Activated naive CD4-positive, alpha-beta T cell treated with Interleukin-2 at 50 U/mL for 16 hours (primary cell): ENCODE measurements at places on chromosomes 1 and 21.
A peak's percentile ranks its signal among the peaks of the same experiment; 100 is the strongest.

GRCh38 chr1:245160741-245161400 is 6.1 kb downstream of the KIF26B start:
- DNase-seq = no peak

DNA sequence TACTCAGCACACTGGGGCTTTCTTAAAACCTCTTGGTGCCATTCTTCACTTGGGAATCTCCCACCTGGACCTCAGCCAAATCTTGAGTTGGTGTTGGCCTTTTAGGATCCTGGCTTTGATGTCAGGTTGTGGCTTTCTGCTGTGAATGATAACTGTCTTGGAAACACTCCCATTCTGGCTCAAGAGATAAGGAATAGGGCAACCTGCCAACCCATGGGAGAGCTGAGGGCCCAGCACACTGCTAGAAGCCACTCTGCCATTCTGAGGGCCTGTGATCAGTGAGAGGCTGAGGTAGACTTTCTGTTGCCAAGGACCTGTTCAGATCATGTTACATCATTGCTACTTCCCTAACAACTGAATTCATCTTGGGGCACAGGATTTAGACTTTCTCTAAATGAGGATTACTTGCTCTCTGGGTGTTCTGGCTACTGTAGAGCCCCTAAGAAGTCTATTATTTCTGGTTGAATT is 45.8 kb downstream of the TTC39A start:
- DNase-seq = no peak

DNA sequence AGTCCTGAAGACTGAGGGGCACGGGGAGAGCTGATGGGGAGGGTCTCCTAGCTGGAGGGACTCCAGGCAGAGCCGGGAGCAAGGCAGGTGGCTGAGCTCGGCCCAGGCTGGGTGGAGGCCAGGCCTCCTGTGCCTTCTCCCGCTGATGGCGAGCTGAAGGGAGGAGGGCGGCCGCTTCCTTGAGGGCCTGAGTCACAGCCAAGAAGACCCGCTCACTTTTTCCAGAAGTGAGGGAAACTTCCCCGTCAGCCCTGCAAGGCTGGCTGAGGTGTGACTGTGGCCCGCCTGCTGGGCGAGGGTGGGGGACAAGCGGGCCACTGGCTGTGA is 1.7 kb upstream of the VWA1 start:
- DNase-seq = peak; percentile 54

DNA sequence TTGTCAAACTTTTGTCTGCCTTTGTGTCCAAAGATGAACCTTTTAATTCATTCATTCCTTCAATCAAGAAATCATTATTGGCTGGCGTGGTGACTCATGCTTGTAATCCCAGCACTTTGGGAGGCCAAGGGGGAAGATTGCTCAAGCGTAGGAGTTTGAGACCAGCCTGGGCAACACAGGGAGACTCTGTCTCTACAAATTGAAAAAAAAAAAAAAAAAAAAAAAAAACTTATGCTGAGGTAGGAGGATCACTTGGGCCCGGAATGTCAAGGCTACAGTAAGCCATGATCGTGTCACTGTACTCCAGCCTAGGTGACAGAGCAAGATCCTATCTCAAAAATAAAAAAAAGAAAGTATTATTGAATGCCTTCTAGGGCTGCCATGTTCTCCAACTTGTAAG is 51.3 kb upstream of the CXADR start:
- no peak for DNase-seq

DNA sequence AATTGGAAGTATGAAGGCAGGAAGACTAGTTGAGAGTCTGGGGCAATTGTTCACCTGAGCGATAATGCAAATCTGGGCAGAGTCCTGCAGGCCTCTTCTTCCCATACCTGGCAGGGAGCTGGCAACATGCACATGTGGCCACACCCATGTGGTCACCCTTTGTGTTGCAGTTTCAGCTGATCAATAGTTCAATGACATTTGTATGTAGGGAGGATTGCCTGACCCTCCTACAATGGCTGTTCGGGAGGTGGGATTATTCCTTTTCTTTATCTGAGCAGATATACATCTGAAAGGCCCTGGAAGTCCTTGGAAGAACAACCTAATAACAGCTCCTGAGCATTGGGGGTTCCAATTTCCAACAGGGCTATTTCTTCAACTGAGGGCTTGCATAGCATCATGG is 15.2 kb upstream of the TRIM45 start:
- no peak for DNase-seq

DNA sequence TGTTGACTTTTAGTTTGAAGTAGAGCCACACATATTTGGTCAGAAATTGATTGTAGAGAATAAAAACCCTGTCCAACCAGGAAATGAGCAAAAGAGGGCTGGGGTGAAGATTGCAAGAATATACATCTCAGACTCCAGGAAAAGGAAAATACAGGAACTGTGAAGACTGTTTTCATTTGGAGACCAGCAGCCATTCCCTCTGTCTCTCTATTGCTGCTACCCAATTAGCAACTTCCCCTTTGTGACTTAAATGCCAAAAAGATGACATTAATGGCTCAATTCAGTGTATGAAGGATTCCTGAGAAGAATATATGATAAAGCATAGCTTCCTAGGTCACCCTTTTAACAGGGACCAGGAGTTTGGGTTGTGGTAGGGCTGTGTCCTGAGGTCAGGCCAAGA is 31.6 kb upstream of the CEP350 start:
- no peak for DNase-seq

DNA sequence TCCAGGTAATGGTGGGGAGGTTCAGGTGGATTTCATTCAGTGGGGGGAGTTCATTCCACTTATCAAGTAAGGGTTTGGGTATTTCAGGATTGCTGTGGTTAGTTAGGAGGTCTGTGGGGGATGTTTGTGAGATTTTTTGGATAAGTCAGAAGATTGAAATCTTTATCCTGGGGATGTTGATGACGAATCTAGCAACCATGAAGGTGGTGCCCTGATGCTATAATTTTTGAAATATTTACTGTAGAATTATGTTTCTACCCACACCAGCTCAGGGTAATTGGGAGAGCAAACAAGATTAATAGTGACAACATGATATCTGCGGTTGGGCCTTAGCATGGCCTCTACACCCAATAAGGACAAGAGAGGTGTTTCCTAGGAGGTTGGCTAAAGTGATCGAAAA is 28.3 kb downstream of the SUCO start:
- no peak for DNase-seq

- DNase-seq = no peak
These were observed 19.9 kb upstream of the WDR26 start for GRCh38 chr1:224454402-224455055.

DNA sequence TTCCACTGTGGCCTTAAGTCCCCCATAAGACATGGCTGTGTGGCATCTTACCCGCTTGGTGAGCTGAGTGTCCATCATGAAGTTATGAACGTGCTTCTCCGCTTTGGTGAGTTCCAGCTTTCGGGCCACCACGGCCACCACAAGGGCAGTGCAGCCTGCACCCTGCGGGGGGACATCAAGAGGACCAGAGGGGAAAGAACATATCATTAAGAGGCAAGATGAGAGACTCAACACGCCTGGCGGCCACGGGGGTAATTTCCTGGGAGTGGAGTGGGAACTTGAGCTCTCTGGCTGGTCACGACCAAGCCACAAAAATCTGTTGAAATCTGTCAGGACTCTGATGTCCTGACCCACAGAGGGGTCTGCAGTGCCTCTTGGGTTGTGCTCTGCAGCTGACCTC is 117.9 kb upstream of the ADAR start:
- DNase-seq = no peak

DNA sequence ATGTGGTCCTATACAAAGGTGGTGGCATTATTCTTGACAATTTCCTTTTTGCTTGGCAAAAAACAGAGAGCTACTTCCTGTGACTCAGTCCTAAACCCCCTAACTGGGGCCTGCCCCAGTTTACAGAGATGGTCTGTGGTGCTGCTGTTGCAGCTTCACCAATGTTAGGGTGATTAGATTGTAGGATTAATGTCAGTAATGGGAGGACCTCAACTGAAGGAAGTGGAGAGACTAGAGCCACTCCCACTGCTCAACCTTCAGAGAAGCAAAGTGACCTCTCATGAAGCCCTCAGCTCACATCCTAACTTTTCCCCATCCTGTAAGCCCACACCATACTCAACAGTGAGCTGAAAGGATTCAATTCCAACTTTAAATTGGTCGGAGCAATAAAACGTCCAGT is 3.6 kb downstream of the S100A6 start:
- DNase-seq = peak; percentile 49

- no peak for DNase-seq
These were observed 2.9 kb downstream of the FABP3 start for GRCh38 chr1:31370021-31370420.

DNA sequence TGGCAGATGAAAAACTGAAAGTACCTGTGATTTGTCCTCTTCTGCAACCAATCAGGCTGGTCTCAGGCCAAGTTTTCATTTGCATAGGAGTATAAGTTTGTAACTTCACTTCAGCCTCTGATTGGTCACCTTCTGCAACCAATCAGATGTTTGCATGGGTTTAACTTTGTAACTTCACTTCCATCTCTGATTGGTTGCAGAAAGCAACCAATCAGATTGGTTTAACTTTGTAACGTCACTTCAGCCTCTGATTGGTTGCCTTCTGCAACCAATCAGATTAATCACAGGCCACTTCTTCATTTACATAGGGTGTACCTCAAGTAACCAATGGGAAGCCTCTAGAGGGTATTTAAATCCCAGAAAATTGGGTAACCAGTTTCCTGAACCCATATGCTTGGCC is 18.9 kb upstream of the TUT4 start:
- DNase-seq = no peak
